ENCODE measurements at places on chromosomes 7 and 10.

GRCh38 chr10:130424418-130424817, 288.2 kb downstream of the GLRX3 start:
- DNase-seq, result no peak

DNA sequence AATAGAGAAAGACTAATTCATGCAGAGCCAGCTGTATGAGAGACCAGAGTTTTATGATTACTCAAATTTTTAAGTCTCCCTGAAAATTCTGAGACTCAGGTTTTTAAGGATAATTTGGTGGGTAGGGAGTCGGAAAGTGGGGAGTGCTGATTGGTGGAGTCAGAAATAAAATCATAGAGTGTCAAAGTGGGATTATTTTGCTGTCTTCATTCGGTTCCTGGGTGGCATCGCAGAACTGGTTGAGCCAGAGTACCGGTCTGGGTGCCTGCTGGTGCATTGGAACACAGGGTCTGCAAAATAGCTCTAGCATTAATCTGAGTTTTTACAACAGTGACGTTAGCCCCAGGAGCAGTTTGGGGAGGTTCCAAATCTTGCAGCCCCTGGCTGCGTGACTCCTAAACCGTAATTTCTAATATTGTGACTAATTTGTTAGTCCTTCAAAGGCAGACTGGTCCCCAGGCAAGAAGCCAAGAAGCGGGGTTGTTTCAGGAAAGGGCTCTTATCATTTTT, 32.4 kb downstream of the GPRIN2 start:
- DNase-seq, result no peak

GRCh38 chr10:2351566-2351965, 614.2 kb upstream of the ADARB2 start:
- DNase-seq, result no peak

DNA sequence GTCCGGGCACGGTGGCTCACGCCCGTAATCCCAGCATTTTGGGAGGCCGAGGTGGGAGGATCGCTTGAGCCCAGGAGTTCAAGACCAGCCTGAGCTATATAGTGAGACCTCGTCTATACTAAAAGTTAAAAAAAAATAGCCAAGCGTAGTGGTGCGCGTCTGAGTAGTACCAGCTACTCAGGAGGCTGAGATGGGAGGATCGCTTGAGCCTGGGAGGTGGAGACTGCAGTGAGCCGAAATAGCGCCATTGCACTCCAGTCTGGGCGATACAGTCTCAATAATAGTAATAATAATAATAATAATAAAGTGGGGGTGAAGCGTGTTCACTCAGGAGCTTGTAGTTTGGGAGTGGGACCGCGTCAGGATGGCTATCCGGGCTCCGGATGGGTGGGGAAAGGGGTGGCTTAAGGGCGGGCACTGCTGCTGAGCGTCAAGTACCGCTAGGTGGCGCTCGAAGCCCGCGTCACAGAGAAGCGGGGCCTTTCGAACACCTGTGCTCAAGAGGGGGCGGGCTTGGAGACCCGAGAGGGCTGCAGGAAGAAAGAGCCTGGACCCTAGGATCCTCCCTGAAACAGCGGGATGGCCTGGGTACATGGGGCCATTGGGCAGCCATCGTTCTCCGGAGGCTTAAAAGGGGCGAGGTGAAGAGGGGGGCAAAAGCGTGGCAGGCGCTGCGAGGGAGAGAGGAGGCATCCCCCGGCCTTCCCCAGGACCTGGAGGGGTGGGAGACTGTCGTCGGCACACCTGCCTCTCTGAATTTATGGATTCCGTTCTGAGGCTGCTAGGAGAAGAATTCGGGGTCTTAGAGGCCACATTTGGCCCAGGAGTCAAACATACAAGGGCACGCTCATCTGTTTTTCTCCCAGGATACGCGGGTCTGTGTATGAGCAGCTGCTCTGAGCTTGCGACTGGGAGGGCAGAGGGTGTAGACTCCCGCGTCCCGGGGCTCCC, 14.5 kb downstream of the LBX1 start:
- peak; percentile 87 for DNase-seq

- no peak for DNase-seq
Measured at GRCh38 chr10:124629415-124629814, 114.8 kb downstream of the FAM53B start.

DNA sequence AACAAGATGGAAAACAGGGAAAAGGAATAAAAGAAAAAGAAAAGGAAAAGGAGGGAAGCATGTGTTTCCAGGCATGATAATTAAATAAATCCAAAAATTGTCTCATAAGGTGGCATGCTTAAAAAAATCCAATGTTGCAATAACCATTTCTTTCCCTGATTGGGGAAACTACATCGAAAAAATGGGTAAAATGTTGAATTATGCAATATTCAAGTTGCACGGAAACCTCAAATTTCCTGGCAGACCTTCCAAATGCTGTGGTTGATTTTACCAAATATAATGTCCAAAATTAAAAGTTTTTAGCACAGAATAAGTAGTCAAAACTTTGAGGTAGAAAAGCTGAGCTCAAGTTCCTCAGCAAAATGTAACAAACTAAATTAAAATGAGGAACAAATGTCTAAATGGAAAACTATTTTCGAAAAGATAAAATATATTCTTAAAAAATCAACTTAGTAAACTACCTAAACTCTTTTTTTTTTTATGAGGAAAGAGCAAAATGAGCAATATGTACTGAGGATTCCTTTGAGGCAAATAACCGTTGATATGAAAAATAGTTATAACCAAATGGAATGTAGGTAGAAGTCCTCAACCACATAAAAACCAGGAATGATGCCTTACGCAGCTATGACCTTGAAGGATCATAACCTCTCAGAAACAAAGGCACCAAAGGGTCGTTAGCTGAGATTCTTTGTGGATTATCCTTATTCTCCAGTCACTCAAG, 52.6 kb downstream of the MACC1 start:
- DNase-seq, result no peak

DNA sequence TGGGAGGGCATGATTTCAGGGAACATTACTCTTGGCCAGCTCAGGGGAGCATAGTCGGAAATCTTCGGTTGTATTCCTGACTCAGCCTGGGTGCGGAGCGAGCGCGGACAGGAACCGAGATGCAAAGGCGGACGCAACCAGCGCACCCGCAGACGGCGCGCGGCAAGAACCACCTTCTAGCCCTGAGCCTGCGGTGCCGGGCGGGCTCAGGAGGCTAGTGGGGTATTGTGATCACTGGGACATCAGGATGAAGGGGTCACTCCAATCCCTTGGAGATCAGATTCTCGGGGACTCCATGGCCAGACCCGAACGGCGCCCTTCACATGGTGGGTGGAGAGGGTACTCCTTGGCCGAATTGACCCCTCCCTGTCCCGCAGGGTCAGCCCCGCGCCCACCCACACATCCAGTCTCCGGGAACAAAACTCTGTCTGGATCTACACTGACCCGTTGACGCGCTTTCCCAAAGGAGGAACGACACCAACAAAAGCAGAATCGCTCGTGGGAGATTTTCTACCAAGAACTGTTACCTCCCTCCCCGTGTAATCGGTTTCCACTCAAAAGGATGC, 730.5 kb downstream of the ZWINT start:
- peak; percentile 34 for DNase-seq

DNA sequence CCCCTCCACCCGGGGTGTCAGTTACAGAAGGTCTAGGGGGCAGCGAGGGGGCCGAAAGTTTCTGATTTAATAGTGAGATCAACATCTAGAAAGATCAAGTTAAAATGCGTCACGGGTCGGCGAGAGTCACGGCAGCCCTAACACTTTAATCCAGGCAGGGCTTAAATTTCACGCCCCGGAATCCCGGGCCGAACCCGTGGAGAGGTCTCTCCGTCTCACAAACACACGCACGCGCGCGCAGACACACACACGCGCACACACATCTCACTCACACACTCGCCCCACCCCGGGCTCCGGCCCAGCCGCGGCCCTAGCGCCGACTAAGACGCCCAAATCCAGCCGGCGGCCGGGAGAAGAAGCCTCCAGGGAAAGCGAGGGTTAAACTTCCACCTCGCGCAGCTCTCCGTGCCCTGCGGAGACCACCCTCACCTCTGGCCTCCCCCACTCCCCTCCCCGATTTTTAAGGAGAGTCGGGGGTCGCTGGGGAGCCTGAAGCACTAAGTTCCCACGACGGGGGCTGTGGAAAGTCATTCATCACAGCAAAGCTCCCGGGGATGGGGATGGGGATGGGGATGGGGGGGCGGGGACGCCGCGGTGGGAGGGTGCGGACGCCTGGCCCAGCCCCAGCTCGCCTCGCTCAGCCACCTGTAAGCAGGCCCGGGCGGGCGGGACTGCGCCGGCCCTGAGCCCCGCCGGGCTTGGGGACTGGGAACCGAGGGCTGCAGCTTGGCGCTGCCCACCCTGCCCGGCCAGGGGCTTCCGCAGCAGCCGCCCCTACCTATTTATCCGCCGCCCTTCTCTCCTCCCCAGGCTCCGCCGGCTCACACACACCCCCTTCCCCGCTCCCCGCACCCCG, 1.6 kb downstream of the PDGFA start:
- no peak for DNase-seq

DNA sequence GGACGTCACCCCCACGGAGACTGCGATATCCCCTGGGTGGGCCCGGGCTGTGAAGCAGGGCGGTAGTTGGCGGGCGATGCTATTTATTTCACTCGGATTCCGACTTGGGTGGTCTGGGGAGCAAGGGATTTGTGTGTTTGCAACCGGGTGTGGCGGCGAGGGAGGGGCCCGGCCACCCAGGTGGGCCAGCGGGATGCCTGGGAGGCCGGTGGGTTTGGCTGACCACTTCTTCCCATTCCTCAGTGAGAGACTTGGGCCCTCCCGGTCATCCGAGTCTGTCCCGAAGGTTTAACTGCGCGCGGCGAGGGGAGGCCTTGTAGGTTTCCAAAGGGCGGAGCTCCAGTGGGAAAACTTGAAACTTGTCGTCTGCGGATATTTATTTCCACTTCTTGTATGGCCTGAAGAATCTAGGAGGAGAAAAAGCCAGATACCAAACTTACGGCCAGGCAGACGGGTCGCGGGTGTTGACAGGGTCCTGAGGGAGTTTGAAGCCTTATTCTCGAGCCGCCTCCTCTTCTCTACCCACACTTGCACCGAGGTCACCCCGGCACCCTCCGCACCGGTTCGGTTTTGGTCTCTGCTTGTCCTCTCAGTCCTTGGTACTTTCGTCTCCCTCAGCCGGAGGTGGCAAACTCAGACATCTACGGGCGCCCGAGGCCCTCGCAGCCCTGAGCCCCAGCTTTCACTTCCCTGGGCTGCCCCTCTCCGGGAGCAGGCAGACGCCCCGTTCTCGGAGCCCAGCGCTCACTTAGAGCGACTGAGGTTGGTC, 17.9 kb downstream of the ZNF316 start:
- no peak for DNase-seq

GRCh38 chr7:5694221-5694754, 87.2 kb downstream of the RNF216 start:
- no peak for DNase-seq

DNA sequence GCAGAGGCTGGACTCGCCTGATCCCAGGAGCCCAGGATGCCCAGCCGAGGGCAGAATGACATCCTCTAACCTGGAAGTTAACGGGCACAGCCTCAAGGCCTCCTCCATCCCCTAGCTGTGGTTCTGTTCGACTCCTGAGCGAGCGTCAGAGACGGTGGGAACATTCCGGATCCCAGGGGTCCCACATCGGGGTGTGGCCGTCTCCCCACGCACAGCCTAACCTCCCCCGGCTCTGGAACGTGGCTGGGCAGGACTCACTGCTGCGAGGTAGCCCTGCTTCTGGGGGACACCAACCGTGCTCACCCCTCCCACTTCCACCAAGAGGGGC, 8.4 kb downstream of the FOXL3 start:
- no peak for DNase-seq

GRCh38 chr7:135236727-135237126, 3.1 kb downstream of the STRA8 start:
- no peak for DNase-seq

GRCh38 chr10:49736564-49737113, 25.5 kb downstream of the OGDHL start:
- DNase-seq, result no peak

DNA sequence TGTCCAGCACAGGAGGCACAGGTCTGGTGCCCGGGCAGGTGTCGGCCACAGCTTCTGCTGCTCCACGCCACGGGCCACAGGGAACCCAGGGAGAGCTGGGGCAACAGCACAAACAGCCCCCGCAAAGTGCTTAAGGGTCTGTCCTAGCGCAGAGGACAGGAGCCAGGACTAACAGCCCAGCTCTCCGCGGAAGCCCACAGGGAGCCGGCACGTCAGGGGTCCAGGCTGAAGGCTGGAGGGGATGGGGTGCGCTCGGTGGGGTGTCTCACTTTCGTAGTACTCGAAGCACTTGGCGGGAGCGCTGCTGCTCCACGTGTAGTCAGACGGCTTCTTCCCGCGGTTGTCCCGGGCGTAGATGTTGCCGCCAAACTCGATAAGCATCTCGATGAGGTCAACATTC, 24.9 kb downstream of the ASB13 start:
- no peak for DNase-seq

GRCh38 chr7:92873776-92874175, 37.4 kb upstream of the CDK6 start:
- peak; percentile 35 for DNase-seq

- DNase-seq, result no peak
Measured at GRCh38 chr10:126519185-126519584, 130.9 kb upstream of the ADAM12 start.

GRCh38 chr7:25951414-25952260, 200.4 kb upstream of the NFE2L3 start:
- DNase-seq, result peak; percentile 23

DNA sequence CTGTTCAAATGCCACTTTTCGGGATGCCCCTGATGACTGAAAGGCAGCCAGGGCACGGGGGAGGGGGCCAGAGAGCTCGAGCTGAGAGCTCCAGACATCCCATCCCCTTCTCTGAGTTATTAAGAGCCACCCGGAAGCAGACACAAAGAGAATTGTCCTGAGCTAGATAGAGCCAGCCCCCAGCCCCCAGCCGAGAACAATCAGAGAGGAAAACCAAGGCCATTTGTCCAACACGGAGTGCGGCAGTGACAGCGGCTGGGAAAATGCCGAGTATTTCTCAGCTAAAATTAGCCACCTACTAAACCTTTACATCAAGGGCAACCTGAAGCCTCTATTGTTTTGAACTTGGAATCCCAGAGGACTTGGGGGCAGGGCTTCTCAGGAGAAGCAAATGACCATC, 51.0 kb downstream of the UNC5B start:
- DNase-seq, result no peak

- DNase-seq, result no peak
Measured at GRCh38 chr7:1057416-1058291, 13.3 kb downstream of the GPR146 start.

Measured in HEK293T (cell line).